ENCODE measurements at places on chromosomes 13 and 19.
A peak's percentile ranks its signal among the peaks of the same experiment; 100 is the strongest.

GRCh38 chr19:32173836-32174235, 171.6 kb upstream of the ZNF507 start:
- peak; percentile 28 for DNase-seq

DNA sequence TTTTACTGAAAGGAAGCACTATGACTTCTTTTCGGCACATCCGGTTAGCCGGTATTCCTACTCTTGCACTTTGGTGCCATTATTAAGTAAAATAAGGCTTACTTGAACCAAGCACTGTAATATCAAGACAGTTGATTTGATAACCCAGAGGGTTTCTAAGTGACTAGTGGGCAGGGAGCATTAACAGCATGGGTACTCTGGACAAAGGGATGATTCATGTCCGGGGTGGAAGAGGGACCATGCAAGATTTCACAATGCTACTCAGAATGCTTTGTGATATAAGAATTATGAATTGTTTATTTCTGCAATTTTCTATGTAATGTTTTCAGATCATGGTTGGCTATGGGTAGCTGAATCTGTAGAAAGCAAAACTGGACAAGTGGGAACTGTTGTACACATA, 282.1 kb downstream of the TDRD3 start:
- no peak for DNase-seq

DNA sequence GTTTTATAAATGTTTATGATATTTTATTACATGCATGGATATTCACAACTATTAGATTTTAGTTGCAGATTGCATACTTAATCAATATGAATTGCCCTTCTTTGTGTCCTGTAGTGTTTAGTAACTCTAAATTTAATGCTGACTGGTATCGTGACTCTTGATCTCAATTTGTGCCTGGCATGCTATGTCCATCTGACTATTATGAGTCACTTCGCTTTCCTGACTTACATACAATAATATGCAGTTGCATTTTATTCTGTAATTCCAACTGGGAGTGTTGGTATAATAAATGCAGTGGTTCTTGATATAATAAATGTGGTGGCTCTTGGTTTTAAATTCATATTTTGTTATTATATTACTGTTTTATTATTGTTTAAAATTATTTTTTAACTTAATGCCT, 277.5 kb downstream of the LIG4 start:
- no peak for DNase-seq

GRCh38 chr13:23610966-23611491, 40.8 kb downstream of the TNFRSF19 start:
- DNase-seq: no peak

GRCh38 chr13:79528759-79529191, 47.8 kb downstream of the NDFIP2 start:
- no peak for DNase-seq

DNA sequence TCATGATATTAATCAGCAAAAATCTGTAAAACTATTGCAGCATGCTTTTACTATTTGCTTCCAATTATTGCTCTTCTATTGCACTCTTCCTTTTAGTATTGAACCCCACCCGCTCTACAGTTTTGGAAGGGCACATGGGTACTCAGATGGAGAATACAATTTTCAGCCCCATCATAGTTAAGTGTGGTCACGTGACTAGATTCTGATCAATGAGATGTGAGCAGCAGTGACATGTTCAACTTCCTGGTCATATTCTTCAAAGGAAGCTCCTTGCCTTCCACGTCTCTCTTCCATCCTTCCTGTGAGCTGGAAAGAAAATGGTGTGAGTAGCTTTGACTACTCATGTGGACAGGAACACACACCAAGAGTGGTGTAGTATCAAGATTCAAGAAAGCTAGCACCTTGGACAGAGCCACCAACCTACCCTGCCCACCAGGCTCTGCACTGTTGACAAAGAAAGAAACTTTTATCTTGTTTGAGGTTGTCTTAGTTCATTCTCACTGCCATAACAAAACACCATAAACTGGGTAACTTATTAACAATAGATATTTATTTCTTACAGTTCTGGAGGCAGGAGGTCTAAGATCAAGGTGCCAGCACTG, 3.8 kb upstream of the FGF14 start:
- no peak for DNase-seq

GRCh38 chr13:94667190-94667589, 45.2 kb downstream of the SOX21 start:
- DNase-seq: no peak

DNA sequence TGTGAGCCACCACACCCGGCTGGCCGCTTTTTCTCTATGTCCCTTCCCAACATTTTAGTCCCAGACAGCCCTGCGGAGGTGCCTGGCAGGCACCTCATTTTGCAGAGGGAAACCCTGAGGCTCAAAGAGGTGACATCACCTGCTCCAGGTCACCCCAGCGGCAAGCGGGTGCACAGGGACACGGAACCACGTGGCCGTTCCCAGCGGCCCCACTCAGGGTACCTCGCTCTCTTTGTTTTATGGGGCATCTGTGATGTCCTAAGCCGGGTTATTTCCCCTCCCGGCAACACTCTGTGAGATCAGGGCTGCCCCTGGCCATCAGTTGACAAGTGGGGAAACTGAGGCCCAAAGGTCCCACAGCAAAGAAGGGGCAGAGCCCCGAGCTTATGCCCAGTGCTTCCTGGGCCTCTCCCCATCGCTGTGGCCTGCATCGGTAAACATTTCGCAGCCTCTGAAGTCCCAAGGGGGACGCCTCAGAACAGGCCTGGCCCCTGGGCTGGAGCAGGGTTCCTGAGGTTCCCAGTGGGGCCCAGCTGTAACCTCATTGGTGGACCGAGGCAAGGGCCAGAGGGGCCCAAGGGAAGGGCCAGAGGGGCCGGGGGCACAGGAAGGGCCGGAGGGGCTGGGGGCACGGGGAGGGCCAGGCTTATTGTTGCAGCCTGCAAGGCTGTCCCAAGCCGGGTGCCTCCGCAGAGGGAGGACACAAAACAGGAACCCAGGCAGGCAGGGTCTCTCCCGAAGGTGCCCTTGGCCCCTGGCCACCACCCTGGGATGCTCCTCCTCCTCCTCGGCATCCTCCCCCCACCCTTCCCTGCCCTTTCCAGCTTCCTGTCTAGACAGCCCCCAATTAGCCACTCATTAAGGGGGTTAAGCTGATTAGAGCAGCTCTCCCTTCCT, 39.0 kb downstream of the SMIM24 start:
- DNase-seq: no peak

GRCh38 chr19:50562329-50562728, 5.9 kb downstream of the LRRC4B start:
- no peak for DNase-seq

GRCh38 chr19:44732235-44733014, 16.1 kb upstream of the BCL3 start:
- no peak for DNase-seq

- DNase-seq: peak; percentile 54
Observed at GRCh38 chr13:112172017-112172416, 105.1 kb downstream of the SOX1 start.

- no peak for DNase-seq
Observed at GRCh38 chr19:3270902-3271301, 46.4 kb downstream of the CELF5 start.

GRCh38 chr19:30842926-30843325, 470.7 kb downstream of the ZNF536 start:
- no peak for DNase-seq

GRCh38 chr13:64041296-64041695, 2625.6 kb upstream of the PCDH20 start:
- no peak for DNase-seq

DNA sequence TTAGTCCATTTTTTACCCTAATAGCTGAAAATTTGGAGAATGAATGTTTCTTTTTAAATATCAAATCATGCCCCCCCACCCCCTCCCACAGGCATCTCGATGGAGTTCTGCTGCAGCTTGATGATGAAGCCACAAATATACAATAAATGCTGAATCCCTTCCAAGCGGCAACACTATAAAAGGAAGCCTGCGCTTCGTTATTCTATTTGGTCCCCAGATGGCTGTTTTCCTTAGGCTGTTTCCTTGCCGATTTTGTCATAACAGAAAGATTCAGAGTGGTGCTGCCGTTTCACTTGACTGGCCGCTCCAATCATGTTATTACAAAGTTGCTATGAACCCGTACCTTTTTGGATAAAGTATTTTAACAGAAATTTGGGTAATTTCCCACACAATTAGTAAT, 79.5 kb downstream of the MYO16 start:
- no peak for DNase-seq

GRCh38 chr19:32339988-32340874, 5.2 kb upstream of the ZNF507 start:
- no peak for DNase-seq

DNA sequence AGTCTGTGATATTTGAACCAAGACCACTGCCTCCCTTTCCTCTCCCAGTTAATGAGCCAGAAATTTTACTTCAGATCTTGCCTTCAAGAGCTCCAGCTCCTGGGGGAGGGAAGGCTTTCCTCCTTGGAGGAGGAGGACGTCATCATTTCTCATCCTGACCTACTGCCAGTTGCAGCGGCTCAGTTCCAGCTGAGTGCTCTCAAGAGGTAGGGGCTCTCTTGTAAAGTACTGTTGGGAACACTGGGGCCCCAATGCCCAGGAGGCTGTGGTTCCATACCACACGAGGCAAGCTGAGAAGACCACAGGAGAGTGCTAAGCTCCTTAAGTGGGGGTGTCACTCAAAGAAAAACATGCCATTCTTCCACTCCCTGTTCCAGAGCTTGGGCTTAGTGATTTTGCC, 36.2 kb downstream of the METTL21C start:
- no peak for DNase-seq

DNA sequence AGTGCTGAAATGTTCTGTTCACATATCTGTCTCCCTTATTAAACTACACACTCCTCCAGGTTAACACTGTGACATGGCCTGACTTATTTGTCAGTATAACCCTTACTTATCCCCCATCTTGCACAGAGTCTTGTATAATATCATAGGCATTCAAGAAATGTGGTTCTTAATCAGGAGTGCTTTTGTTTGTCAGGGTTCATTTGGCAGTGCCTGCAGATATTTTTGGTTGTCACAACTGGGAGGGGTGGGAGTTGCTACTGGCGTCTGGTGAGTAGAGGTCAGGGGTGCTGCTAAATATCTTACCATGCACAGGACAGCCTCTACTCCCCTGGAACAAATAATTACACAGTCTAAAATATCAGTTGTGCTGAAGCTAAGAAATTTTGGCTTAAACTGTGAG, 20.4 kb upstream of the OBI1 start:
- no peak for DNase-seq

GRCh38 chr19:48945415-48945814, 9.3 kb upstream of the BAX start:
- no peak for DNase-seq

- DNase-seq: no peak
Observed at GRCh38 chr19:33530842-33531241, 9.3 kb upstream of the PEPD start.

DNA sequence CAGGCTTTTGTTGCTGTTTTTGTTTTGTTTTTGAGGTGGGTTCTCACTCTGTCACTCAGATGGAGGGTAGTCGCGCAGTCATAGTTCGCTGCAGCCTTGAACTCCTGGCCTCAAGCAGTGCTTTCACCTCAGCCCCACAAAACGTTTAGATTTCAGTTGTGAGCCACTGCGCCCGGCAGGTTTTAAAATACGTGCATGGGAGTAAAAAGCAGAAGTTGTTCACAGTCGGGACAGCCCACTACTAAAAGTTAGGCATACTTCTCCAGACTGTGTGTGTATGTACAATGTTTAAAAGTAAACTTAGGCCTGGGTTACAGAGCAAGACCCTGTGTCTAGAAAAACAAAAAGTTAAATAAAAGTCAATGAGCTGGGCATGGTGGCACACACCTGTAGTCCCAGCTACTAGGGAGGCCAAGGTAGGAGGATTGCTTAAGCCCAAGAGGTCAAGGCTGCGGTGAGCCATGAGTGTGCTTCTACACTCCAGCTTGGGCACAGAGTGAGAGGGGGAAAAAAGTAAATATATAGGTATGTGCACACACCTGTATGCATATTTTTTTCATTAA, 6.1 kb downstream of the SAFB start:
- no peak for DNase-seq

GRCh38 chr19:29737461-29738000, 22.5 kb upstream of the C19orf12 start:
- no peak for DNase-seq

DNA sequence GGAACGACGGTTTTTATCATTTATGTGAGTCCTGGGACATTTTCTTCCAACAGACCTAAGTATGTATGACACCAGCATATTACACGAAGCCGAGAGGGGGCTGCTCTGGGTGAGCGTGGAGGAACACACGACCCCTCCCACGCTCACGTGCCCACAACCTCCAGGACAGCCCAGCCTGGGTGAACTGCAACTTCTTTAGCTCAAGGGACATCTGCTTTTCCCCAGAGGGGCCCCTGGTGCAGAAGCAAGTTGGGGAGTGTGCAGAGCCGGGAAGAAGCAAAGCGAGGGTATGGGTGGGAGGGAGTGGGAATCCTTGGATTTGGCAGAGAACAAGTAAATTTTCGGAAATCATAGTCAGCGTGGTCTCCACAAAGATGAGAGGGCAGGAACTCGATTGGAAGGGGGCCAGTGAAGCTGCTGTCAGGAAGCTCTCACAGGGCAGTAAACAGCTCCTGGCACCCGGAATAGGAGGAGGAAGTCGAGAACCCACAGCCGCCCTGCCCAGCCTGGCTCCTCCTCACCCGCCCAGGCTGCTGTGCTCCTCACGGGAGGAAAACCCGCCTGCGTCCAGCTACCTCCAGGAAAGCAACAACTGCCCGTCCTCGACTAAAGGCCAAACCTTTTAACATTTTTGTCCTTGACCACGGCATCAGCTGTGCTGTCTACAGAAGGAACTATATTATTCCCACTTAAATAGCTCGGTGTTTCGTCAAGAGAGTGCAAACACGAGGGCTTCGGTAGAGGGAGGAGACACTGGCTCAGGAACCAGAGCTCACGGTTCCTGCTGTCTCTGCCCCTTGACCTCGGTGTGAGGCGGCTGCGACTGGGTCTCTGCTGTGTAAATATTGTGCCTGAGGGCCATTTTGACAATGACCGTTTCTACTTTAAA, 17.2 kb upstream of the CFAP97D2 start:
- no peak for DNase-seq

- no peak for DNase-seq
Observed at GRCh38 chr13:26075498-26075897, 23.7 kb upstream of the SHISA2 start.

- DNase-seq: no peak
Observed at GRCh38 chr13:72151241-72151640, 284.2 kb upstream of the DACH1 start.

DNA sequence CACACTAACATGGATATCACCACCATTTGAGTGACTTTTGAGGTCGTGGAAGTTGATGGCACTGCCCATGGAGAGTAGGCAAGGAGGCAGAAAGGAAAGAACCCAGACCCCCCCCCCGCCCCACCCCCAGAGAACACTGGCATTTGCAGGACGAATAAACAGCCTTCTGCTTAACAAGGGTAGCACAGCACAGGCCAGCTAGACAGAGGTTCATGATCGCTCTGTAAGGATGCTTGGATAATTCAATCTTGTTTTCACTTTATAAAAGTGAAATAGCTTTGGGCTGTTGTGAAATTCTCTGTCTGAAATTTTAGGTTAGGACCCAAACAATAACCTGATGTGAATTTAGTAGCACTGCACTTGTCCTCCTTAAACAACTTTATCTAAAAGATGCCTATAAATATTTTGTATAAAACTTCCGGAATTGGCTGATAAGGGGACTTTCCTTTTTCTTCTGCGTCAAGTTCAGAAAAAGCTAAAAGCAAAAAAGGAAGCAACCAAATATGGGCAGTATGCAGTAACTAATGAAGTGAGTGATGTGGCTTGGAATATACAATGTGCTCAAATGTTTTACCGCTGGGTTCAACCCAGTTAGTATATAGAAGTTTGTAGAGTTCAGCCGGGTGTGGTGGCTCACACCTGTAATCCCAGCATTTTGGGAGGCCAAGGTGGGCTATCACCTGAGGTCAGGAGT, 163.7 kb downstream of the SHISA2 start:
- no peak for DNase-seq

Data from coronary artery (tissue), 2 donors.